ENCODE measurements at places on chromosomes 16 and 17. TPM values are rescaled to one million over a fixed set of nuclear protein-coding genes. Genes with fewer than 3 reads are reported as not detected.

Gene MEIOB
- not detected for total RNA-seq

- DNase-seq, result peak; percentile 10
These were observed 1.0 kb upstream of the NLRC5 start for GRCh38 chr16:56988161-56988947.

DNA sequence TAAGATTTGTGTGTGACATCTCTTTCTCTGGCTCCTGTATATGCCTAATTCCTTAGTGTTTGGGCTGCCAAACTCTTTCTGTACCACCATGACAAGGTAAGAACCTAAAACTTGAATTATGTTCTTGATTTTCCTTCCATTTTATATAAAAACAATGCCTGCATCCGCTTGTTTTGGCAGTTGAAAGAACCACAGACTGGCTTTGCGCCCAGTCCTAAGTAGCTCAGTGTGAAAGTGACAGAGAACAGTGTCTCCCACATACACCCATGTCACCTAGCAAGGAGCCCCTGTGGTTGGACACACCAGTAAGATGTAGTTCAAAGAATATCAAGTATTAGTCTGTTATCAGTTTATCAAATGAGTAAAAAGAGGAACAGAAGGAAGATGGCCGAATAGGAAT lies 40.7 kb upstream of the SLC6A2 start:
- DNase-seq, result peak; percentile 34

DNA sequence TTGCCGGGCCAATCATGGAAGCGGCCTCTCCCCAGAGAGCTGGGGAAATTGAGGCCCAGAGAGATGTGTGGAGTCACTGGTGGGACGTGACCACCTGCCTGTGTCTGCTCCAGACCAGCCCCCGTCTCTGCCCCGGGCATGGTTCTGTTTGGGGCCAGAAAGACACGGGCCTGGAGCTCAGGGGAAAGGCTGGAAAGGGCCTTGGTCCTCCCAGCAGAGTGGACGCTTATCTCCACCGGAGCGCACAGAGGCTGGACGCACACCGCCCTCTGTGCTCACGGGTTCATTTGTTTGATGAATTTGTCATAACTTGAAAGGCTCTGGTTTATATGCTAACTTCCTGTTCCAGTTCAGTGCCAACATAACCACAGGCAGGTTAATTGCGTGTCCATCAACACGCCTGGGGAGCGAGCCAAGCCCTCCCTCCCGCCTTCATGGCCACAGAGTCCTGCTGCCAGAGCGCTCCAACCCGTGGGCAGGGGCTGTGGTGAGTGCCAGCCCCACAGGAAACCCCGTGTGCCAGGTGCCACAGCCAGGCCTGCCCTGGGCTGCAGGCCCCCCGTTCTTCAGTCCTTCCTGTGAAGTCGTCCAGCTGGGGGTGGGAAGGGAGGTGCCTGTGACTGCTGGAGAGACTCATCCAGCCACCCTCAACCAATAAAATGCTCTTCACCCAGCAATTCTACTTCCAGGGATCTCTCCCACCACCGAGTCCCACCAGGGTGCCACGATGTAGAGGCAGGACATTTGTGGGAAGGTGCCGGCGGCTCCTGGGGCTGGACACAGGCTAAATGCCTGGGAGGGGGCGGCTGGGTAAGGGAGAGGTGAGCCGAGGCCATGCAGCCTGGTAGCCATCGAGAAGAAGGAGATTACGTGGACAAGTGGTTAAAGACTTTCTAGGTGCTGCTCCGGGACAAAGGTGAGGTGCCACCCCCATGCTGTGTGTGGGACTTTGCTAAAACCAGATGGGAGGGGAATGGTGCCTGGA lies 29.4 kb upstream of the BAHCC1 start:
- peak; percentile 78 for DNase-seq

Gene SPEM2
- not detected for total RNA-seq

Gene MYH8
- total RNA-seq, result not detected

DNA sequence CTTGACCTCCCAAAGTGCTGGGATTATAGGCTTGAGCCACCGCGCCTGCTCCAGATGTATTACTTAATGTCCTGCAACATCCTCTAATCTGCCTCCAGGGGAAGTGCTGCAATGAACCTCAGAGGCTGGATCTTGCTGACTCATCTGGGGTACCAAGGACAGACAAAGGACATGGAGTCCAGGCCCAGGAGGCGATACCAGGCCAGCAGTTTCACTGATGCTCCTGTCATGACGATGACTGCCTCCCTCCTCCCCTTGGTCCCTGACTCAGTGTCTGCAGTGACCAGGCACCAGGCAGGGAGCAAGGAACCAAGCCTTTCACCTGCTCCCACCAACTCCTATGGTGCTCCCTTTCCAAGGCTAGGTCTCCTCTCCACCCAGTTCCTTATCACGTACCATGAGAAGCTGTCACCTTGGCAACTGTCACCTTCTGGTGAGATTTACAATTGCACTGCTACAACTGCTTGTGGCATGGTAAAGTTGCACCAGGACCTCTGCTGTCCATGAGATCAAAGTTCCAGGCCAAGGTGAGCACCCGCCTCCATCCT lies 21.6 kb upstream of the PHOSPHO1 start:
- peak; percentile 16 for DNase-seq

DNA sequence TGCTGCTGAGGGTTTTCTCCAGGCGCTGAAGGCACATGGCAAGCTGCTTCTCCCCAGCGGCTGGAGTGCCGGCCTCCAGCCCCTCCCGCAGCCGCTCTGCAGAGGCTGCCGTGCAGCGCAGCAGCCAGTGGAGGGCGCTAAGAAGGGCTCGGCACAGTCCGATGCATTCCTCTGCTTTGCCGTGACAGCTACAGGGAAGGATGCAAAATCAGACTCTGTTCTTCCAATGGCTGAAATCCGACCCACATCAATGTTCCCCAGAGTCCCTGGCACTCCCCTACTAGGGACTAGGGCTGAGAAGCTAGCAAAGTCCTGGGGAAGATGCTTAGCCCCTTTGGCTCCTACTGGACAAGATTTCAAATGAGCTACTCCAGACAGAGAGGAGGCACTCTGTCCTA lies 19.0 kb downstream of the MED24 start:
- DNase-seq, result peak; percentile 76

Gene CDT1
- total RNA-seq, result 5.8 TPM

Gene FN3K
- total RNA-seq, result 7.0 TPM

Gene CNTNAP4
- not detected for total RNA-seq

Gene WNT9B
- not detected for total RNA-seq

DNA sequence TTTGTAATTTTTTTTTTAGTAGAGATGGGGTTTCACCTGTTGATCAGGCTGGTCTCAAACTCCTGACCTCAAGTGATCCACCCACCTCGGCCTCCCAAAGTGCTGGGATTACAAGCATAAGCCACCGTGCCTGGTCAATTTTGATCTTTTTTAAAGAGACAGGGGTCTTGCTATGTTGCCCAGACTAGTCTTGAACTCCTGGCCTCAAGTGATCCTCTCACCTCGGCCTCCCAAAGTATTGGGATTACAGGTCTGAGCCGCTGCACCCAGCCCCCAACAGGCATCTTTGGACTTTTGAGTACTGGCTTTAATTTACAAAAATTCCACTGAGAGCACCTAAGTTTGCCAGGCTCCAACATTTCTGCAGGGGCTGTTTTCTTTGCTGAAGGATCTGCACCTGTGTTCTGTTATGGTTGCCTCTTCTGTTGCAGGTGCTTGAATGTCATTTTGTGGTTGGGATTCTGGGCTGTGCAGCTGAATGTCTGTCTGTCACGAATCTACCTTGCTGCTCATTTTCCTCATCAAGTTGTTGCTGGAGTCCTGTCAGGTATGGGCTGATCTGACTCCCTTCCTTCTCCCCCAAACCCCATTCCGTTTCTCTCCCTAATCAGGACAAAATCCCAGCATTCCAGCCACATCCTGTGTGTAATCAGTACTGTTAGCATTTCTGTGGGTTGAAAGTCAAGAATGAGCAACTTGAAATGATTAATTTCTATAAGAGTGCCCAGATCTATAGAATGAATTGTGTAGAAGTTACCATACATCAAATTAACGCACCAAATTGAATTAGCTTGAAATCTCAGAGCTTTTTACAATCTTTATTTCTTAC lies 8.5 kb downstream of the G6PC1 start:
- no peak for DNase-seq

Gene RNF43
- total RNA-seq, result not detected

- peak; percentile 43 for DNase-seq
These were observed 6.3 kb downstream of the STARD3 start for GRCh38 chr17:39643271-39643670.

DNA sequence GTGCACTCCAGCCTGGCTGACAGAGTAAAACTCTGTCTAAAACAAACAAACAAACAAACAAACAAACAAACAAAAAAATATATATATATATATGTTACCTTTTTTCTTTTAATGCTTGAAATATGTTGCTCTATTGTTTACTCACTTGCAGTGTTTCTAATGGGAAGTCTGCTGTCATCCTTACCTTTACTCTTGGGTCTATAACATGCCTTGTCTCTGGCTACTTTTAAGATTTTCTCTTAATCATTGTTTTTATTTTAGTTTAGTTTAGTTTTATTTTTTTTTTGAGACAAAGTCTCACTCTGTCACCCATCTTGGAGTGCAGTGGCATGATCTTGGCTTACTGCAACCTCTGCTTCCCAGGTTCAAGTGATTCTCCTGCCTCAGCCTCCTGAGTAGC lies 16.1 kb upstream of the TNRC6A start:
- no peak for DNase-seq

Gene MEIOC
- under 0.01 TPM for total RNA-seq

Gene ITGB3
- total RNA-seq, result 116 TPM

Gene SHCBP1
- total RNA-seq, result 9.7 TPM

- DNase-seq, result no peak
These were observed 10.2 kb downstream of the MARCHF10 start for GRCh38 chr17:62797959-62798358.

Gene AGRP
- total RNA-seq, result not detected

Gene ASGR2
- total RNA-seq, result not detected

Gene PHB1
- 171 TPM for total RNA-seq

DNA sequence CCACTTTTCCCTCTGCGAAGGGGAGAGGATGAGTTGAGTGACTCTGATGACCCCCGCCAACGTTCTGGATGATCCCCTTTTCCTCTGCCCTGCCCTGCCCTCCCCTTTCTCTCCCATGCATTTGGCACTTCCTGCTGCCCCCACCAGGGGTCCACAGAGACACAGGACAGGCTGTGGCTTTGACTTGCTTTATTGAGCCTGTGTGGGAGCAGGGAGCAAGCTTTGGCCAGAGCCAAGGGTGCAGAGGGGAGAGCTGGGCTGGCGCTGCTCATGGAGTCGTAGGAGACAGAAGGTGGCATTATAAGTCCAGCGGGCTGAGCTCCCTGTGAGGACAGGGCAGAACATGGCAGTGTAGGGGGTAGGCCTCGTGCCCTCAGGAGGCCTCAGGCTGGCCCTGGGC lies 1.6 kb downstream of the PPY start:
- DNase-seq, result peak; percentile 48

GRCh38 chr16:70804734-70805169 lies 3.8 kb upstream of the VAC14 start:
- no peak for DNase-seq

Gene CPNE7
- total RNA-seq, result 0.85 TPM

Gene ADORA2B
- 3.6 TPM for total RNA-seq

DNA sequence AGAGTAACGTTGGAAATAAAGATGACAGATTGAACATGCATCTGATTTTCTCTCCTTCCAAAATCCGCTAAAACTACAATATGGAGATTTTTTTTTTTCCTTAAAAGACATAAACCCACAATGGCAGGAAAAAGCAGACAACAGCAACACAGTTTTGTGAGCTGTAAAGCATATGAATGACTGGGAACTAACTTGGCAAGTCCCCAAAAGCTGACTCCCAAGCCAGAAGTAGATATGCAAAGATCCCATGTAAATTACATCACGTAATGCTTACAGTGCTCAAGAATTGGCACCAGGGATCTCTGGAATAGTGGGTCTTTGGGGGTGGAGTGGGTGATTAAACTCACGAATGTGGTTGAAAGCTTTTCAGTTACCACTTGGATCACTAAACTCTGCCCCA lies 106.6 kb downstream of the ELAC2 start:
- no peak for DNase-seq

Gene EPOP
- total RNA-seq, result 0.65 TPM

- no peak for DNase-seq
These were observed 214.0 kb upstream of the CIBAR2 start for GRCh38 chr16:85326113-85326793.

- no peak for DNase-seq
These were observed 18.1 kb downstream of the KCNJ16 start for GRCh38 chr17:70093163-70093562.

Gene NOG
- 0.23 TPM for total RNA-seq

DNA sequence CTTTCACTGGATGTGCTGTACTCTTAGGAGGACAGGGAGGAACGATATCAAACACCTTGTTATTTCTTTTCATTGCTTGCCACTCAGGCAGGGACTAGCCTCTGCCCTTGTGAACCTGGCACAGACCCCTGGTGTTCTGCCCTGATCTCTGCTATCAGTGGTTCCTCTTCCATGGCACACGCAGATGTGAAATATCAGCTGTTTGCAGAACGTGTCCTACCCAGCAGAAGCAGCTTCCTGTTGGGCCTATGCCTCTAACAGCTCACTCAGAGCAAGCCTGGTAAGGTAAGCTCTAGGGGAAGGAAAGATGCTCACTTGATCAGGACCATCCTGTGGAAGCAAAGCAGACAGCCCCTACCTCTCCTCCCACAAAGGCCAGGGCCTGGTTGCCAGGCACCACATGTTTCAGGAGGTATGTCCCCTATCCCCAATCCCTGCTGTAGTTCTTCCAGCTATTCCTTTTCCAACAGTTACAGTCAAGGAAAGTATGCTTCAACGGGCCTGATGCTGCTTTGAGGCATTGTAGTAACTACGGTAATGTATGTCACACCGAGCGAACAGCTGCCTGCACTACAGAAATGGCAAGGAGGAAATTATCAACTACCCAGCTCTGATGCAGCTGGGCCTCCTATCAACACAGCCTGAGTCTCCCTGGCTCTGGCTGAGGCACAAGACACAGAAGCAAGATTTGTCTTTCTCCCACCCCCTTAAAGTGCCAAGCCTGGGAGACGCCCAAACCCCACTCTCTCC lies 41.3 kb upstream of the GFOD2 start:
- no peak for DNase-seq

Gene APOBR
- 0.05 TPM for total RNA-seq

DNA sequence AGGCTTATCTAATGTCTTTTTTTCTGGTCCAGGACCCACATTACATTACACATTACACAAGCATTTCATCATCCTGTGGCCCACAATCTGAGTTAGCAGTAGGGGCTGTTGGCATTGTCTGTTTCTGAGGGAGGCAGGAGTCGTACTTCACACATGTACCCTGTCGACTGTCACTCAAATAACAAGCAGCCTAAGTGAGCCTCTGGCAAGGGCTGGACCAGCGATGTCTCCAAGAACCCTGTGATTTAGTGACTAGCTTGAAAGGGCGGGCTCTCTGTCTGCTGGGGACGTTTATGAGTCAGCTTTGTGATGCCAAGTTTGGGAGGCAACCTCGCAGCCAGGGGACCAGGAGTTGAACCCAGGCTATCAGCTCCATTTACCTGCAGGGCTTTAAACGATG lies 251.4 kb downstream of the HS3ST3B1 start:
- no peak for DNase-seq

Gene CASKIN1
- total RNA-seq, result 0.05 TPM

GRCh38 chr16:80437707-80438106 lies 103.1 kb upstream of the DYNLRB2 start:
- no peak for DNase-seq
